Left renal cortex interstitium (tissue), 4 donors: ENCODE measurements at places on chromosomes 2 and 18. TPM values are rescaled to one million over a fixed set of nuclear protein-coding genes. Genes with fewer than 3 reads are reported as not detected.

DNA sequence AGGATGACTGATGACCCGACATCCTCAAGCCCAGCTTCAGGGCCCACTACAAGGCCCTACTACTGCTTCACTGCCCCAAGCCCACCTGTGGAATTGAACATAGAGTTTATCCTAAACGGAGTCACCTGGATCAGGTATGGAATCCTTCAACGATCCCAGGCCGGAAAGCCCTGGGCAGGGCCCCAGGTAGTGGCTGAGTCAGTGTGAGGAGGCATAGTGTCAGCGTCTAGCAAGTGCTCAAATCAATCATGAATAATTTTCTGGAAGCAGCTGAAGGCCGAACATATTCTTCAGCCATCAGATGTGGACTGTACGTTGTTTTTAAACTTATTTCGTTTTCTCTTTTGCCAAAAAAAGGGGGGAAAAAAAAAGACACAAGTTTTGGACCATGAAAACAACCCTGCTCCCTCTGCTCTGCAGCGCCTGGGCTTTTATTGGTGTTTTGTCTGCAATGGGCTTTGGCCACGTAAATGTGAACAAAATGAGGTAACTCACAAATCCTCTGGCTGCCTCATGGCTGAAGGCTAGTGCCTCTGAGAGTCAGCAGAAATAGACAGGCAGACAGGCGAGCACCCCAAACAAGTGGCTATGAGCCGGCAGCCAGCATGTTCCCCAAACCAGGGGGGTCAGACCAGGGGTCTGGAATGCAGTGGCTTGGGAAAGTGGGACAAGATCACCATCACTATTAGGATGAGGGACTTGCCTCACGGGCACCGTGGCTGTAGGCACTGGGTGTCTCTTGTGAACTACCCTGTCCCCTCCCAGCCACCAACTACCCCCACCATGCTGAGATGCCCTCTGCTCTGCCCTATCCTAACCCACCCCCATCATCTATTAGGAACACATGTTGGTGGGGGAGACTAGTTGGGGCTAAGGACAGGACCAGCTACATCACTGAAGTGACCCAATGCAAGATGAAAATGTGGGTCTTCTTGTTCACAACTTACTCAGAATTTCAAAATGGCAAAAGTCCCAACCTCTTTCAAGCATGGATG lies 51.4 kb downstream of the TTC32 start:
- no peak for DNase-seq

DNA sequence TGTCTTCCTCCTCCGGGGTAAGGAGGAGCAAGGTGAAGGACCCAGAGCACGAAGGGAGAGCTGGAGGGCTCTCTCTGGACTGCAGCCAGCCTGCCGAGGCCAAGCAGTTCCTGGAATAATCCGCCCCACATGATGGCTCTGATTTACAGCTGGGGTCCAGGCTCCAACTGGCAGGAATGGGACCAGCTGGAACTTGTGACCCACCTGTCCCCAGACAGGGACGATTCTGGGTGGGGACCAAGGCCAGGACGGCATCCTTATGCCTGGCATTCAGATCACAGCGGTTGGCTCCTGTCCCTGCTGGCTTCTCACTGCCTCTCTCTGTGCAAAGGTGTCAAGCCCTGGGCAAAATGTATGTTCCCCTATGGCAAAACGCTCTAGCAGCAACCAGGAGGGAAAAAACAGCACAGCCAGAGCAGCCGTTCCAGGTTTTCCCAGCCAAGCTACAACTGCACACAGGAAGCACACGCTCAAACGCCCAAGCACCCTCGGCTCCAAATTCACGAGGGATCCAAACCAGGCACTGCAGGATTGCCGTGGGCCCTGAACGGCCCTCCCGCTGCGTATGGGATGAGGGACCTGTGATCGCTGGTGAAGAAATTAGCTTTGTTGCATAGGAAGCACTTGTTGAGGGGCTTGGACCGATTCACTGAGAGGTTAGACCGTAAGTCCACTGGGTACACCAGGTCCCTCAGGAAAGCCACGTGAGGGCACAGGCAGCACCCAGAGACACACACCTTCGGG lies 35.8 kb downstream of the FAM178B start:
- no peak for DNase-seq

DNA sequence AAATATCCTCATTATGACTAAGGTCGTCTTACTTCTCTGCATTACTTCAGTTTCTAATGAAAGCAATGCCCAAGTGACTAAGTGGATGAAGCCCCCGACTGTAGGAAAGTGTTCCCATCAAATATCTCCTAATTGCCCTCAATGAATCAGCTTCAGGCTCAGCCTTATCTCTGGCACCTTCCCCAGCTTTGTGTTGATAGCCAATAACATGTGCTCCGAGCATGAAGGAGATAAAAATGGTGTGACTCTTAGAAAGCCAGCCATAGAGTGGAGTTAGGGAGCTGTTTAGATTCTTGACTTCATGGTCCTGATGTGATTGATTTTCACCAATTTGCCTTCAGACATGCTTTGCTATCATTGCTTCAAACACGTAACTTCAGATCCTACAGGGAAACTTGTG lies 339.2 kb upstream of the NRP2 start:
- no peak for DNase-seq

DNA sequence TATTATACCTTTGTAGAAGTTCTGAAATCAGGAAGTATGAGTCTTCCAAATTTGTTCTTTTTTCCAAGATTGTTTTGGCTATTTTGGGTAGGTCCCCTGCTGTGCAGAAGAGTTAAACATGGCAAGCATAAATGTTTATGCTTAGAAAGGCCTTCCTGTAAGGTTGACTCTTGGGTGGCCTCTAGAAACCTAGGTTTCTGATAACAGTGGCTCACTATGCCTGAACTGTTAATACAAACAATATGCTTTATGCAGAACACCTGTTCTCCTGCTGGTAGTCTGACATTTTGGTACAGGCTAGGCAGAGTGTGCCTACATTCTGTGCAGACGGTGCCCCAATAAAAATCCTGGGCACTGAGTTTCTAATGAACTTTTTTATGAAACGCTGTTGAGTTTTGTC lies 10.1 kb downstream of the PTPN18 start:
- DNase-seq, result no peak

GRCh38 chr18:2981212-2981728 lies 31.7 kb downstream of the LPIN2 start:
- no peak for DNase-seq

DNA sequence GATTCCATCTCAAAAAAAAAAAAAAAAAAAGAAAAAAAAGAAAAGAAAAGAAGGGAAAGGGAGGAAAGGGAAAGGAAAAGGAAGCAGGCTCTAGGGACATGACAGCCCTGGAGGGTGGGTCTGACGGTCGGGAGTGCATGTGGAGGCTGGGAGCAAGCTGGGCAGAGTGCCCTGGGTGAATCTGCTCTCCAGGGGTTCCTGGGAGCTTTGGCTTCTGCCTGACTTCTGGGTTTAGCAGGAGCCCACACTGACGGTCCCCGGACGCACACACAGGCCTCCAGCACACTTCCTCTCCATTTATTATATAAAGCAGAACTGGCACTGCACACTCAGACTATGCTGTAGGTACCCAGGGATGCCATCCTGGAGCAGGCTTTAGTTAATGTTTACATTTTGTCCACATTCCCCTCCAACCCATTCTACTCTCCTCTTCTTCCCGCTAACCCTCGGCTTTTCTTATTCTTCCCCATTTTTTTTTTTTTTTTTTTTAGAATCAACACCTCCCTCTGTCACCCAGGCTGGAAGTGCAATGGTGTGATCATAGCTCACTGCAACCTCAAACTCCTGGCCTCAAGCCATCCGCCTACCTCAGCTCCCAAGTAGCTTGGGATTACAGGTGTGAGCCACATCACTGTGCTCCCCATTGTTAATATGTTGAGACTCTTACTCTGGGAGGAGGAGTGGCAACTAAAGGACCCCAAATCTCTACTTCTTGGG lies 151.1 kb upstream of the SLC1A4 start:
- no peak for DNase-seq

GRCh38 chr2:62814123-62814522 lies 108.6 kb downstream of the EHBP1 start:
- DNase-seq, result no peak

GRCh38 chr2:169291517-169291916 lies 70.8 kb downstream of the LRP2 start:
- no peak for DNase-seq

GRCh38 chr2:198652461-198652860 lies 805.3 kb downstream of the SATB2 start:
- DNase-seq, result no peak

- DNase-seq, result no peak
Measured at GRCh38 chr2:46679761-46680160, 200.4 kb downstream of the TMEM247 start.

DNA sequence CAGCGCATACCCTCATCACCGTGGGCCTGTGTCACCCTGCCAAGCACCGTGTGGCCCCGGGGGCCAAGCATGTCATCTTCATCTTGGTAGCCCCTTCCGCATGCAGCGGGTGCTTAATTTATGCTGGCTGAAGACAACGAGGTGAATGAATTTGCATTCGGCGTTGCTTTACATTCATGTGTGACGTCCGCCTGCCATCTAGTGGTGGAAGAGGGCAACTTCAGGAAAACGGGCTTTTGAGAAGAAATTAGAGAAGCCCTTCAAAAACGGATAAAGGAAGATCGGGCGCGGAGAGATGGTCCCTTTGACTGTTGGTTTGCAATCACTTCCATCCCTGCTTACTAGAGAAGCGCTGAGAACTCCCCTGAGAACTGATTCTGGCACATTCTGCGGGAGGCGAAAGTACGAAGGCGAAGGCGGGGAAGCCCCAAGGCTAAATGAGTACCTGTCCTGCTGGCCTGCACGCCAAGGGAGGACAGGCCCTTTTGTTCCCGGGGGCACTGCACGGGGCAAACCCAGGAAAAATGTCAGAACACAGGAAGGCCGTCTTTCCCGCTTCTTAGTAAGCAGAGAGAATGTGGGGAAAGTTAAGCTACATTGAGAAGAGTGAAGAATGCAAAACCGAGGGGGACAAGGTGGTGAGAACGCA lies 145.9 kb downstream of the ZNF516 start:
- DNase-seq, result no peak

GRCh38 chr2:201980389-201980821 lies 53.2 kb upstream of the FZD7 start:
- DNase-seq, result no peak

GRCh38 chr18:68714366-68714711 lies 569 bp downstream of the TMX3 start:
- DNase-seq, result peak; percentile 3

DNA sequence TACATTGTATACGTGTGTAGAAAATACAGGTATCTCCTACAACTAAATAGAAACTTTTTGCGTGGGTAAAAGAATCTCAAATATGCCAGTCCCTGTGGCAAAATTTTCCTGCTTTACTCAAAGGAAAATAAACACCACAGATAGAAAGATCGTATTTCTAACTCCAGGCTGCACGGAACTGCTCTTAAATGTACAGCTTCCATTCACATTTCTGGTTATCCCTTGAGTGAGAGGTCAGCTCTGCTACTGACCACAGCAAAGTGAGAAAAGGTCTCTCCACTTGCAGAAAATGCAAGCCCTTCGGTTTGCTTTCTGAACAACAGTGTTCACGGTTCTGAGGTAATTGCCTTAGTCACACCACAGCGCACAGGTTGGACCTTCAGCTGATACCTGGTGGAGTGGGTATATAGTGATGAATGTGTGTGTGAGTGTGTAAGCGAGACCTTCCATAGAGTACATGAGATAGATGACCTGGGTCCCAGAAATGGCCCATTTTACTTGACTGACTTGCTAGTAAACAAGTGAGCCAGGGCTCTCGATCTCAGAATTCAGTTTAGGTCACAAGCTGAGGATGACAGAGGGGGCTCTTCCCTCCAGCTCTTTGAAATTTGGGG lies 52.1 kb downstream of the ALPK2 start:
- no peak for DNase-seq

DNA sequence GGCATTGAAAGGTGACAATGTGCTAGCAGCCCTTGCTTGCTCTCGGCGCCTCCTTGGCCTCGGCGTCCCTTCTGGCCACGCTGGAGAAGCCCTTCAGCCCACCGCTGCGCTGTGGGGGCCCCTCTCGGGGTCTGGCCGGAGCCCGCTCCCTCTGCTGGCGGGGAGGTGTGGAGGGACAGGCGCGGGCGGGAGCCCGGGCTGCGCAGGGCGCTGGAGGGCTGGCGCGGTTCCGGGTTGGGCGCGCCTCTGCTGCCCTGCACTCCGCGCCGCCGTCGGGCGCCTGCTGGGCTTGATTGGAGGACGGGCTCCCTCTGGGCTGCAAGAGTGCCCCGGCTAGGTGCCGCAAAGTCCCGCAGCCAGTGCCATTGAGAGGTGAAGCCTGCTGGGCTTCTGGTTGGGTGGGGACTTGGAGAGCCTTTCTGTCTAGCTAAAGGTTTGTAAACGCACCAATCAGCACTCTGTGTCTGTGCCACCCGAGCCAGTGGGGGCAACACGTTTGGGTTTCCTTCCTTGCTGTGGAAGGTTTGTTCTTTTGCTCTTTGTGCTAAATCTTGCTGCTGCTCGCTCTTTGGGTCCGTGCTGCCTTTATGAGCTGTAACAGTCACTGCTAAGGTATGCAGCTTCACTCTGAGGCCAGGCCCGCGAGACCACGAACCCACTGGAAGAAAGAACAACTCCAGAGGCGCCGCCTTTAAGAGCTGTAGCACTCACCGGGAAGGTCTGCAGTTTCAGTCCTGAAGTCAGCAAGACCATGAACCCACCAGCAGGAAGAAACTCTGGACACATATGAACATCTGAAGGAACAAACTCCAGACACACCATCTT lies 14.8 kb upstream of the IMP4 start:
- no peak for DNase-seq

- DNase-seq, result no peak
Measured at GRCh38 chr2:132980304-132980703, 310.3 kb upstream of the LYPD1 start.

DNA sequence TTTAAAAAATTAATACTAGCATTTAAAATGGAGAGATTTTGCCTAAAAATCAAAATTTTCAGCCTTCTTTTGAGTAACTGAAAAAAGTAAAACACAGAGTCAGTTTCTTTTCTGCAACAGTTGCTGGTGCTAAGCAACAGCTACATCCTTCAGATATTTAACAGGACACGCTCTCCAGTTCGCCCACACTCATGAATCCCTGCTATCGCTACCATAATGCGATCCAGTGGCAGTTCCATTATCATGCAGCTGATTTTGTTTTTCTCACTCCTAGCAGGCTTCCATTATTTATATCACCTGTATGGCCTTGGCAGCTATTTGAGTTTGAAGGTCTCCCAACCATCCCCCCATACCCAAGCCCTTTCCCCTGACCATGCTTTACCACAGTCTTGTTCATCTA lies 93.1 kb upstream of the NCKAP5 start:
- no peak for DNase-seq

GRCh38 chr2:229861431-229861830 lies 60.4 kb downstream of the TRIP12 start:
- no peak for DNase-seq

- no peak for DNase-seq
Measured at GRCh38 chr2:134783912-134784311, 54.5 kb upstream of the ACMSD start.

VWC2L gene
- polyA plus RNA-seq, result 0.07 TPM

HRH4 gene
- not detected for polyA plus RNA-seq

TRIM54 gene
- polyA plus RNA-seq, result 3.6 TPM

DPP4 gene
- polyA plus RNA-seq, result 109 TPM

TMEM37 gene
- polyA plus RNA-seq, result 45.1 TPM

ZNF513 gene
- polyA plus RNA-seq, result 19.7 TPM

MAP3K19 gene
- polyA plus RNA-seq, result 0.33 TPM

FIGN gene
- 15.8 TPM for polyA plus RNA-seq

CGREF1 gene
- polyA plus RNA-seq, result 6.6 TPM

STARD7 gene
- 146 TPM for polyA plus RNA-seq

EIPR1 gene
- polyA plus RNA-seq, result 25.0 TPM

FASTKD1 gene
- 26.8 TPM for polyA plus RNA-seq
